ENCODE measurements at places on chromosomes 7 and 10.

- DNase-seq = no peak
These were observed 64.9 kb downstream of the LCOR start for GRCh38 chr10:96896884-96897589.

DNA sequence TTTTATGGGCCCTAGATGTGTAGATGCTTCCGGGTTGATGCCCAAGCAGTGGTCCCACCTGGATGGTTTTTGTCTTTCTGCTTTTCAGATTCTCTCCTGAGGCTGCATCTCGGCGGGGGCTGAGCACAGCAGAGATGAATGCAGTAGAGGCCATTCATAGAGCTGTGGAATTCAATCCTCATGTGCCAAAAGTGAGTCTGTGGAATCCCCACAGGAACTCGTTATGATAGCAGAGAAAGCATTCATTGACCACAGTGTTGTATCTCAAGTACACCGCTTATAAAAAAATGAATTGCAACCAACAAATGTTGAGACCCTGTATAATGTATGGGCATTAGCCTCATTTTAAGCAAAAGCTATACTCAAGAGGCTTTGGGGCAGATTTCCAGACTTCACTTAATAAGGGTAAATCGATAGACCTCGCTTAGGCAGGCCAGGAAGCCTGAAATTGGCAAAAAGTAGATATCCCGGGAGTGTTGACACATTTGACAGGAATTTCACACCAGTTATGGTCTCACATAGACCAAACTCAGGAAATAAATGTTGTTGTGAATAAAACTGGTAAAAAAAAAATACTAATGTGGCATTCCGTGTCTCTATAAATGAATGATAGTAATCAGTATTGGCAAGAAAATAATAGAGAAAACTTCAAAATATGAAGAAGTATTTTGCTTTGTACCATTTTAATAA, 132.0 kb downstream of the WNT2 start:
- no peak for DNase-seq

GRCh38 chr10:62652564-62652963, 152.0 kb upstream of the ADO start:
- no peak for DNase-seq

GRCh38 chr10:1358860-1359625, 302.9 kb downstream of the WDR37 start:
- no peak for DNase-seq

DNA sequence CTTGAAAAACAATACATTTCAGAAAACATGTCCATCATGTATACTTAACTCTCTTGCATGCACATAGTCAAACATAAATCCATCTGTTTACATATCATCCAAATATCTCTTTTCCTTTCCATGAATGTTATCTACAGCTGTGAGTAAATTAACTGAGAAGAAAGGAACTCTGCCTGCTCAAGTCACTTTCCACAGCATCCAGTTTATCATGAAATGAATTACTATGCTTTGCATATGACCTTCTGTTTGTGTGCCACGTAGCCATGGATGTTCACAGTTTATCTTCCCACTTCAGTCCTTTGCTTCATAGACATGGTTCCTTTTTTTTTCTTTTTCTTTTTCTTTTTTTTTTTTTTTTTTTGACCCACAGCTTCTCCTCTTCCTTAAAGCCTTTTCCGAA, 39.6 kb downstream of the BZW2 start:
- no peak for DNase-seq

- no peak for DNase-seq
These were observed 8.1 kb upstream of the PRXL2A start for GRCh38 chr10:80400136-80400804.

DNA sequence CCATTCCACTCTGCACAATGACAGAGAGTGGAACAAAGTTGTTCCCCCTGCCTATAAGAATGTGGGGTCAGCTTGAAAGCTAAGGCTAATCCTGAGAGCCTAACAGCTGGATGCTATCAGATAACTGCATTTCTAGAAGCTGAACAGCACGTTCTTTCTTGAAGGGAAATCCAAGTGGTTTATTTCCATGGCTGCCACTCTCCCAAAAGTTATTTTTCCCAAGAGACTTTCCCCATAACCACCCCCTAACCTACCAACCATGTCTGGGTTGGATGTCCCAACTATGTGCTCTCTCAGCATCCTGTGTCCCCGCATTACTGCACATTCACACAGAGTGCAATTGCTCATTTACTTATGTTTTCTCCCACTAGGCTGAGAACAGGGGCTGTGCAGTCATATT, 140.7 kb upstream of the ANKRD1 start:
- no peak for DNase-seq

- DNase-seq = no peak
These were observed 112.6 kb downstream of the DGKI start for GRCh38 chr7:137734221-137734620.

DNA sequence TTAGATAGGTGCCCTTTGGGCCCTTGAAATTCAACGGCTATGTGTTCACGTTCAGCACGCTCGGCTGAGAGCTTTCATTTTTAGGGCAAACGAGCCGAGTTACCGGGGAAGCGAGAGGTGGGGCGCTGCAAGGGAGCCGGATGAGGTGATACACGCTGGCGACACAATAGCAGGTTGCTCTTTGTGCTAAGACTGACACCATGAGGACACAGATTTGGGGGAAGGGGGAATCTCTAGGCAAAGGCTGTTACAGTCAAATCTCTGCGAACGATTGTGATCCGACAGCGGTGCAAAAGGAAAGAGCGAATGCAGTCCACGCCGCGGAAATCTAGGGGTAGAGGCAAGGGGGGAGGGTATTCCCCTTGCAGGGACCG, 667 bp downstream of the KLLN start:
- DNase-seq = no peak

DNA sequence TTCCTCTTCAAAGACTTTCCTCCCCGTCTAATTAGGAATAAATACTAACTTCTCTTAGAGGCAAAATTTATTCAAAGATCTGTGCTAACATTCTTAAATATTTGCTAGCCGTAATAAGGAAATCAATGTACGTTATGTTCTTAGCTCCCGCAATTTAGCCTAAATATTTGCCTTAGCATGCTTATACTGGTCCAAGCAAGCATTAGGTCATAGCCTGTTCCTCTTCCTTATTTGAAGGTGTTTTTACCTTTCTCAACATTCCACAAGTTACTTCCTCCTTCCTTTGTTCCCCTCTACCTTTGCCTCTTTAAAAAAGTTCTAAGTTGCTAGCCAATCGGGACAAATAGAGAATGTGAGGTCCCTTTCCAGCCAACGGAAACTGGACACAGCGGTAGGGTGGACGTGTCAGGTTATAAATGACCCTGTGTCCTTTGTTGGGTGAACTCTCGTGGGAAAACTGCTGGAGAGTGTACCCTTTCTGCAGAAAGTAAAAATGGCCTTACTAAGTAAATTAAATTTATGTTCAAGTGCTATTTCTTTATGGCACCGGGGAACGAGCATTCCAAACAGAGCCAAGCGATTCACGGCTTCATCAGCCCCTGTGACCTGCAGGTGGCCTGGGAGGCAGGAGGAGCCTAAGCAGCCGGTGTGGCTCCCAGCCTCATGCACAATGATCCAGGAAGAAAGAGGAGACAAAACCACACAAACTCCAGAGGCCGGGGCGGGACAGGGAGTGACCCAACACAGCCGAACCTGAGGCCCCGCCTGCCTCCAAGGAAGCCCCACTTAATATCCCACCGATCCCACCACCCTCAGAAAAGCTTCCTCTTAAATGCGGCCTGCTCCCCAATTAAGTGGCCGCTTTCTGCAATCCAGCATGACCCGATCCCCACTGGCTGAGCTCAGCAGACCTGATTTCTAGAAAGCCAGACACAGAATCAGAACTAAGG, 67.0 kb downstream of the ZRANB1 start:
- peak; percentile 33 for DNase-seq

DNA sequence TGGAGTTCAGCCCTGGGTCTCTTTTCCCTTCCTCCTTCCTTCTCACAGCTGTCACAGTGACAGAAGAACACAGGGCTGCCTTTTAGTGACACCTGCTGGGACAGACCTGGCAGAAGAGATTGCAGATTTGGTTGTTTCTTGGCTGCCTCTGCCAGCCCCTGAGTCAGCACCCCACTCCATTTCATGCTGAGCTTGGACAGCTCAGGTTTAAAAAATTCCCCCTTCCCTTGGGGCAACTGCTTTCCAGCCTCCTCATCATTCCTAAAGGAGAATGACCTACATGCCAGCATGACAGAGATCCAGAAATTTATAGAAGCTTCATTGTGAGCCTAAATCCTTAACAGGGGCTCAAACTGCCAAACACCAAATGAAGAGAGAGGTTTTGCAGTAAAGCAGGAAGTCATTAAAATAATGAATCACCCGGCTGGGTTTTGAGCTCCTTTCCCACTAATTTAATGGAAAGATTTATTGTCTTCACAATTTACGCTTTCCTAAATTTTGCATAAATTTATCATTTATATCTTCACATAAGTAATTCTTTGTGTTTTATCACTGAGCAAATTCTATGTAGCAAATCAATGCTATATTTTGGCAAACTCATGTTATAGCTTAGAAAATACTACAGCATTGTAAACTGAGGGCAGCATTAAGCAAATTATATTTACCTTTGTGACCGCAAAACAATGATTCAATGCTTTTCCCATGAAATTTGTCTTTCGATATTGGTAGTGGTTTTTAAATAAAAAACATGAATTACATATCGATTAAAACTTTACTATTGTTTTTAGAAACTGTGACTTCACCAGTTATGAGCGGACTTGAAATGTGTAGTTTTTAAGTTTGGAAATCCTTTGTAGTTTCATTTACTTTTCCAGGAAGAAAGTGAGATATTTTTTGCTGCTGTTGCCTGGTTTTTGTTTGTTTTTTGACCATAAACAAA, 399.5 kb upstream of the ANKRD30A start:
- no peak for DNase-seq

GRCh38 chr10:125081931-125082330, 78.4 kb downstream of the CTBP2 start:
- no peak for DNase-seq

- DNase-seq = no peak
These were observed 225.1 kb upstream of the GRB10 start for GRCh38 chr7:51007551-51008505.

DNA sequence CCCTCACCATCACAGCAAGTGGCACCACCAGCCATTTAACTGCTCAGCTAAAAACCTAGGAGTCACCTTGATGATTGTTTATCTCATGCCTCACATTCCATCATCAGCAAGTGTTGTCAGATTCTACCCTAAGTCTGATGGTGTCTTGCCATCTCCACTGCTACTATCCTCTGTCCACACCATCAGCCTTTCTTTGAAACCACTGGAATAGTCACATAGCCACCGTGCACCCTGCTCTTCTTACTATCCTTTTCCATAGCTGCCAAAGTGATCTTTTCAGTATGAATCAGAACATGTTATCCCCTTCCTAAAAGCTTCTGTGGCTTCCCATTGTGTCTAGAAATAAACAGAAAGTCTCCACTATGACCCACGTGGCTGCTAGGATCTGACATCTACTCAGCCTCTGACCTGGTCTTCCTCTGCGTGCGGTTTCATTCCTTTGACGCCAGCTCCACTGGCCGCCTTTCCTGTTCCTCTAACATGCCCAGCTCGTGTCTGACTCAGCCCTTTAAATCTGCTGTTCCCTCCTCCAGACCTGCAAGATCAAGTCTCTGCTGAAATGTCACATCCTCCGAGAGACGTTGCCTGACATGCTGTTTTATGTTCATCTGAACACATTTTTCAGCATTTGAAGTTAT, 16.5 kb upstream of the CHN2 start:
- DNase-seq = no peak

DNA sequence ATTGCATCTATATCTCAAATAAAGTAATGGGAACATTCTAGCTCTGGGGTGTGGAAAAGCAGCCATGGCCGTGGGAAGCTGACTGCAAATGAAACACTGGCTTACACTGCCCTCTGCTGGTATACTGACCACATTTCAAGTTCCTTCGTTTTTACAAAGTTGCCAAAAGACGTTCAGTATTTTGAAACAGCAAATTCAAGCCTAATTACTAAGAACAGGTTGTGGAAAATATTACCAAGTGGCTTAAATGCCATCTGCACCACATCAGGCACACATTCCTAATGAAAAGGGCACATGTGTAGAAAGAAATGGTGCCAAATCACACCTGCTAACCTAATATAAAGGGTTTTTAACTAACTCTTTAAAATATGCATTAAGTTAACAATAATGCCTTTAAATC, 83.9 kb downstream of the JAZF1 start:
- peak; percentile 49 for DNase-seq

GRCh38 chr10:26081459-26081858, 135.1 kb upstream of the GAD2 start:
- DNase-seq = no peak

GRCh38 chr10:44089671-44090070, 295.2 kb downstream of the CXCL12 start:
- DNase-seq = no peak

GRCh38 chr7:1064581-1064980, 20.2 kb downstream of the GPR146 start:
- DNase-seq = no peak

- no peak for DNase-seq
These were observed 29.0 kb upstream of the DGKI start for GRCh38 chr7:137875746-137876145.

DNA sequence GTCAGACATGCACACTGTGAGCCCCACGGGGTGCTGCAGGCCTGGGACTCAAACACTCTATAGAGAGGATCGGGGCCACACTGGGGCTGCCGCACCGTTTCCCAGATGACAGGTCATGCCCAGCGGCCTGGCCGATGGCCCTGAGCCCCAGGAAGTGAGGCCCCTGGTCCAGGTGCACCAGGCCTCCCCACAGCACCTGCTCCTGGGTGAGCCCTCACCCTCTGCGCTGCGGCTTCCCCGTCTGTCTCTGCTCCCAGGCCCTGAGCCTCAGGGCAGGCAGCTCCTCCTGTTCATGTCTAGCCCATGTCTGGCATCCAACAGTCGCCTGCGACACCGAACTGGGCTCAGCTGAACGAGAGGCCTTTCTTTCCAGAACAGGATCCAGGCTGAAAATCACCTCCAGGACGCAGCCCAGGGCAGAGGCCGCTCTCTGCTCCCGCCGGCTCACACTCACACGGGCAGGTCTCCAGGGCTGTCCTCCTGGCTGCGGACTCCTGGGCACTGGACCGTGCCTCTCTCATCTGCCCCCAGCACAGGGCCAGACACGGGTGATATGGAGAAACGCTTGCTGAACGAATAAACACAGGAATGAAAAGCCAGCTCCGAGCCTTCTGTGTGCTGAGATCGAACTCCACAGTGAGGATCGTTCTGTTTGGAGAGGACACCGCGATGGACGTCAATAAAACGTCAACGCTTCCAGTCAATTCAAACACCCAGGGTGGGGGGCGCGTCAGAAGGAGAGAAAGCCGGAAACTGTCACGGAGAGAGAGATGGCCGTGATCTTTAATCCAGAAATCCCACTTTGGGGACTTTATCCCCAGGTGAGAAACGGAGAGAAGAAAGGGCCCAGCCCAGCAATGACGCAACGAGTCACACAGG, 202.4 kb downstream of the ELFN1 start:
- no peak for DNase-seq

DNA sequence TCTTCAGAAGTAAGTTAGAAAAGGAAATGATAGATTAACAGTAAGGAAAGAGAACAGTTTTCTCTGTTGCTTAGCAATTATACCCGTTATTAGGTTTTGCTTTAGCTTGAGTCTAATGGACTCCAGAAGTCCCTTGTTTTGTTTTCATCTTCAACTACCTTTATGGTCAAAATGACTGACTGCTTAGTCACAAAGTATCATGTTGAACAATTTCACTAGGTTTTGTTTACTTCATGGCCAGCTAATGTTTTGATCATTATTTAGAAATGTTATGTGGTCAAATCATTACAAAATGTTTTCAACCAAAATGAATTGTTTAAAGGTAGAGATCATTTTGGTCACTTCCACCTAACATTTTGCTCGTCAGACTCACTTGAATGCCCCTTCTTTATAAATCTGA, 1.9 kb downstream of the UBN2 start:
- no peak for DNase-seq

GRCh38 chr10:104268405-104268712, 625 bp upstream of the GSTO2 start:
- no peak for DNase-seq

GRCh38 chr10:109928475-109928891, 5.2 kb upstream of the XPNPEP1 start:
- DNase-seq = no peak

All from ovary (tissue), 10 donors.